ENCODE measurements at places on chromosomes 1 and 21.

- peak; percentile 50 for DNase-seq
Measured at GRCh38 chr1:56330391-56331026, 248.9 kb downstream of the PLPP3 start.

DNA sequence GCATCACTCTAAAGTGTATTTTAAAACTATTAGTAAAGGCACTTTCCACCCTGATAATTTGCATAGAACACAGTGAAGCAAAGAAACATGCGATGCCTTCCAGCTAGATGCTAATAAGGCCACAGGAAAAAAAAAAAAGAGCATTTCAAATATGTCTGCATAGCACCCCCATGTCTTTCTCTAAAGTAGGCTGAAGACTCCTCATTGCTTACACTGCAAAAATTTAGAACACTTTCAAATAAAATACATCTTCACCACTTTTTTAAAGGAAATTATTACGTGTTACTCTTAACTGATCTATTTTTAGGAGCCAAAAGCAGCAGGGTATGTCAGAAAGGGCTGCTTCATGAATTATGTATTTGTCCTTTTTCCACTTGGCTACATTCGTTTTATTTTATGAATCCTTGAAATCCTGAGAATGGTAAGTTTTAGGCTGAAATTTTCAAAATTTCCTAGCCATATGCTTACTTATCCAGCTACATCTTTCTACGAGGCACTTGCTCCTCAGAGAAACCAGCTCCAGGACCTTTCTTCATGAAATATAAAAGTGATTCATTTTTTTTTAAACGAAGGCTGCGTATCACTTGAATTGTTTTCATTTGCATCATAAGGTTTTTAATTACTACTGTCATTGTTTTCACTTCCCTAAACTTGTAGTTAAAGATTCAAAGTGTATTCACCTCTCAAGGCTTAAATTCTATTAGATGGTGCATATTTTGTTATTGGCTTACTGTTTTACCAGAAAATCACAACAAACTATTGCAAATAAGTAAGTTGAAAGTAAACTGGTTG is 513.0 kb downstream of the PTPRC start:
- DNase-seq = no peak

DNA sequence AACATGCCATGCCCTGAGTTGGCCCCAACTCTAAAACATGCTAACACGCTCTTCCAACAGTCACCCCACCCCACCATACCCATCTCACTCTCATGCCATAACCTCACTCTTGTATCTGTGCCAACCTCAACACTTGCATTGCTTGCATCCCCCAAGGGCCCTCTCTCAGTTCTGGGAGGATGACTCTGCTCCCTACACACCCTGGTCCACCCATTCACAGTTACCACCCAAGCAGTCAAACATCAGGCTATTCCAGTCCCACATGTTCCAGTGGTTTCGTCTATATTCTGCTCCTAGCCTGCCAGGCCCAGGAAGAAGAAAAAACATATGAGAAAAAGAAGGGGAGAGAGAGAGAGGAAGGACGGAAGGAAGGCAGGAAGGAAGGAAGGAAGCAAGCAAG is 31.0 kb downstream of the GBP6 start:
- no peak for DNase-seq

- no peak for DNase-seq
Measured at GRCh38 chr1:16143566-16144324, 12.1 kb downstream of the EPHA2 start.

- DNase-seq = no peak
Measured at GRCh38 chr1:217078078-217078690, 355.0 kb upstream of the ESRRG start.

DNA sequence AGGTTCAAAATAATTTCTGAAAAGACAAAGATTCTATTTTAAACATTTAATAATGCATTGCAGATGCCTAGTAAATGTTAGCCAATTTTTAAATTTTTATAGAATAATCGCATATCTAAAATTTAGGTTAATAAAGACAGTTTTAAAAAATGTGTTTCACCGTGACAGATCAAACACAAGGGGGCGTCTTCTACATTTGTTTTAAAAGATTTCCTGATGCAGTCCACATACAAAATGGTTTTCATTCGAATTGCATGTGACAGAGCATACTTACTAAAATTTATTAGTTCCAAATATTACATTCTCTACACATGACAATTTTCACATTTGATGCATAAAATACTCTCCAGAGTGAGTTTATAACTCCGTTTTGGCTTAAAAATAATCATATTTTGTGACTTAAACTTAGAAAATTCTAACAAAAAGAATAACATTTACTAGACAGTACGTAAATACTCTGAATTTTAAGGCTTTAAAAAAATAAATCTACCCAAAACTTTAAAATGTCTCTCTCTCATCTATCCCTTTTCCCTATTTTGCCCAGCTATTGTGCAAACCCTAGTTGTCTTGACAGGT is 75.5 kb downstream of the ADAMTS1 start:
- DNase-seq = peak; percentile 52

DNA sequence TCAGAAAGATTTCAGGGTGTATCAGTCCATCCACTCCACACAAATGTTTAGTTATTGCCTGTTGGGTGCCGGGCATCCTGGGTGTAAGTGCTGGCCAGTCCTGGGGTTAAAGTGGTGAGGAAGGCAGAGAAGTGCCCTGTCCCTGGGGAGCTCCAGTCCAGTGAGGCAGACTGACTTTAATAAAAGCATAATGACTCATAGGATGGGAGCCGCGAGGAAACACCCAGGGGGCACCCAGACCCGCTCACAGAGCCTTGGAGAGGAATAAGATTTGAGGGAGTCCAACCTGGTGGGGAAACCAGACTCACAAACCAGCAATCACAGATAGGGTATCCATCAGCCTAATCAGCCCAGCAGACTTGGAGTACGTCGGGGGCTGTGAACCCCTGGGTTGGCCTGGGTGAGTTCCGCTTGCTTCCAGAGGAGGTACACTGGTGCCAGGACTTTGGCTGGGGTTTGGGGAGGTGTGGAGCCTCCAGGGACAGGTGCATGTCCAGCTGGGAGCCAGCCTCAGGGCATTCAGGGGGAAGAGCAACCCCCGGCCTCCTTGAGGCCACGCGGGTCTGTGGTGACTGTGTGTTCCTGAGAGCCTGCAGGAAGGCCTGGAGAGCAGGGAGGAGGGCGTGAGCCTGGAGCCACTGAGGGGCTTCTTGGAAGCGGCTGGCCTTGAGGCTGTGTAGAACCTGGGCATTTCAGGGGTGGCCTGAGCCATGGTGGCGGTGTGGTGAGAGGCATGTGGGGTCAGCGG is 3.7 kb downstream of the PEAR1 start:
- peak; percentile 49 for DNase-seq

DNA sequence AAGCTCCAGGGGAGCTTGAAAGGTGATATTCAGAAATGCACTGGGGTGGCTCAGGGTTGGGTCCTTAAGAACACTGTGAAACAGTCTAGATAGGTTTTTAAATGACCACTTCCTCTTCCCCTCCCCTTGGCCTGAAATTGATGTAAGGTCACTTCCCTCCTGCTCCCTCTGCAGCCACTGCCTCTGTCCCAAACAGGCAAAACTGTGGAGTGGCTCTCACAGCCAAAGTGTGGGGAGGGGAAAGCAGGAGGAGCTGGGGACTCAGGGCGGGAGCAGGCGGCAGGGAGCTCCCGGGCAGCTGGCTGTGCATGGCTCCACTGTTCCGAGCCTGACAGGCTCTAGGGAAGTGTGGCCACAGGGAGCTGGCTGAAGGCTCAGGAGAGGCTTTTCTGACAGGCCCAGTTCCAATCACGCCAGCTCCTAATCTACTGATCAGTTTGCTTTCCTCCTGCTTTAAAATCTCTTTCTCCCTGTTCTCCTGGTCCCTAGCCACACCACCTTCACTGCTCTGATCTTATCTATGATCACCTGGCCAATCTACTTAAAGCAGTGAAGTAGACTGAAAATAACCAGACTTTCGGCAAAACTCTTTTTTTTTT is 5.1 kb upstream of the CSRP1 start:
- peak; percentile 17 for DNase-seq

DNA sequence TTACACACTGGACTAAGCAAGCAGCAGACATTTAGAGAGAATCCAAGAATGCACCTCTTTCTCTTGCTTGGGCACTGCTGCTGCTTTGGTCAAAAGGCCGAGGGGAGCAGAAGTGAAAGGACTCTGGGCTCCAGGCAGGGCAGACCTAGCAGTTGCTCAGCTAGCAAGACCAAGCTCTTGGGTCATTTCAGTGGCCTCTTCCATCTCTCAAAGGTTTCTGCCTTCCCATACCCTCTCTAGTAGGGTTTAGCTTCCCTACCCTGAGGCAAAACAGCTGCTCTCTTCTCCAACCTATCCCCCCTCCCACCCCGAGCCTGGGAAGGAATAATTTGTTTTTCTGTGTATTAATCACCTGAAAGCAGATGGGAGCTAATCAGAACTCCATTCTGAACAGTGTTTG is 25.8 kb downstream of the TFAP2E start:
- no peak for DNase-seq

DNA sequence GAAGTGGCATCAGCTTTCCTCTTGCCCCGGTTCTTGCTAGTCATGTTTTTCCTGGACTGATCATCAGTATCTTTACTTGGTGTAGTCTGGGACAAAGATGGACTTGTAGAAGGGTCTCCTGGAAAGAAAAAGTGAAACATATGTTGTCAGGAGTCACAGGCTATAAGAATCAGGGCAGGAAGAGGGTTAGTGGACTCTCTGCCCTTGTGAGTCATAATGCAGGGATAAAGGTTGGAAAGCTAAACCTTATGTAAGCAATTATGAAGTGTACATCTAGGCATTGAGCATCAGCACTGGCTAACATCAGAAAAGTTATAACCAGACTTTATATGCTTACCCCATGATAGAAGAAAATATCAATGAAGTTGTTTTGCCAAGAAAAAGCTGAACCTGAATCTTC is 51.2 kb downstream of the XKR8 start:
- DNase-seq = no peak

DNA sequence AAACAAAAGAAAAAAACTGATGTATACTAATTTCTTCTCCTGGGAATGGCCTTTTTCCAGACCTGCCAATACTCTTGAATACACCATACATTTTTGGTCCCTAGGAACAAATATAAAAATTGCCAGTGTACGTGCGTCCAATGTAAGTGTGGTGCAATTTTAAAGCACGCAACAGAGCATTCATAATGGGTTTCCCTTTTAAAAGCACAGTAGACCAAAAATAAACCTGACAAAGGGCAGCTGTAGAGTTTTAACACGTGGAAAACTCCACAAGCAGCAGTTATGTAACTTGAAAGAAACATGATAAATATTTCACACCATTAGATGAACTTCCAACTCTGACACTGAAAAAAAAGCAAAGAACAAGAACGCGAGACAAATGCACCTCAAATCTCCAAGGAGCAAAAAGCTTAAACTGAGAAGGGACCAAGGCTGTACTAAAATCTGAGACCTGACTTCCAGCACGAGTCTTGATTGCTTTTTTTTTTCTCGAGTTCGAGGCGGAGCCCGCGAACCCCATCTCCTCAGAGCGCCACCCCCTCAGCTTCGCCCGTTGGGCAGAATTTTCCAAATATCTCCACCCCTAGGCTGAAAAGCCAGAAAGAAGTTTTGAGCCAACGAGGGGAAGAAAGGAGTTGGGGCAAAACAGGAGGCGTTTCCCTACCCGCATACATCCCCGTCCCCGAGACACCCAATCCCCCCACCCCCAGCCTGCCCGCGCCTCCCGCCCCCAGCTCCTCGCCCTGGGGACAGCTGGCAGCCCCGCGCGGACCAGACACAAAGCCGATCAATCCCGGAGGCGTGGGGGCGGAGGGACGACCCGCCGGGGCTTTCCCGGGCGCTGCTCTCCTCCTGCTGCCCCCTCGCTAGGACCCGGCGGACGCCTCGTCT is at the start of gene JAM2:
Gene JAM2, plus strand, starts transcription at position 599 of the 891 bp plus-strand sequence. CDS start 564 bp downstream, outside the sequence.
- DNase-seq = peak; percentile 8

DNA sequence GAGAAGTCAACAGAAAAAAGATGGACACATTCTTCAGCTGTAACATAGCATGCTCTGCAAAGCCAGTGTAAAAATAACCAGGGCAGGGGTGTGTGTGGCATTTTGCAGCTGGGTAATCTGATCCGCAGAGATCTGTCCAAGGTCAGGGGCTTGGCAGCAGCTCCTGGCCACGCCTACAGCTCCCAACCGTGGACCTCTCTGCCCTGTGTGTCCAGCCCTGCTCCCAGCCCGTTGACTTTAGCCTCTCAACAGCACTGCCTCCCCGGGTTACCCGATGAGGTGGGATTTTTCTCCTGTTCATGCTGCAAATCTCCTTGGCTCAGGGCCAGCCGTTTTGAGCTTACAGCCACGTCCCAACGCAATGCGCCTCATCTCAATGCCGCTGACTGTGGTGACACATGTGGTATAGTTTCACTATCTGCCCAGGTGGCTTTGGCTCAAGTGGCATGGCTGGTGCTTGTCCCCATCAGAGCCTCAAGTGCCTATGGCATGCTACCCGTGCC is 68.1 kb downstream of the VWA5B1 start:
- DNase-seq = peak; percentile 64

All from fibroblast of gingiva (primary cell).